T-helper 1 cell (primary cell): ENCODE measurements at places on chromosomes 3 and 15.

DNA sequence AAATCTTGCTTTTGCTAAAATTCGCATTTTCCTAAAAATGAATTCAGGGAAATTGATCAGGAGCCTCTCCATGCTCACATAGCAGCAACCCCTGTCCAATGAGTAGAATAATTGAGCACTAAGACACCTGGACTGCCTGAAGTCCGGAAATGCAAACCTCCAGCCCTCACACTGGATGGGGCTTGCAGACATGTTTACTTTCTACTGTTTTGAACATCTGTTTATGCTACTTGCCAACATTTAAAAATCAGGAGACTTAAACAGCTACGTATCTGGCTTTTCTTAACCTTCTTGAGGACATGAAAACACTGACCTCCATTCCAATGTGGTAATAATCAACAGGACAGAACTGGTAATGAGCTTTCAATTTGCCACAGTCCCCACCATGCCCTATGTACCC is 184.4 kb downstream of the SHOX2 start:
- no peak for DNase-seq

DNA sequence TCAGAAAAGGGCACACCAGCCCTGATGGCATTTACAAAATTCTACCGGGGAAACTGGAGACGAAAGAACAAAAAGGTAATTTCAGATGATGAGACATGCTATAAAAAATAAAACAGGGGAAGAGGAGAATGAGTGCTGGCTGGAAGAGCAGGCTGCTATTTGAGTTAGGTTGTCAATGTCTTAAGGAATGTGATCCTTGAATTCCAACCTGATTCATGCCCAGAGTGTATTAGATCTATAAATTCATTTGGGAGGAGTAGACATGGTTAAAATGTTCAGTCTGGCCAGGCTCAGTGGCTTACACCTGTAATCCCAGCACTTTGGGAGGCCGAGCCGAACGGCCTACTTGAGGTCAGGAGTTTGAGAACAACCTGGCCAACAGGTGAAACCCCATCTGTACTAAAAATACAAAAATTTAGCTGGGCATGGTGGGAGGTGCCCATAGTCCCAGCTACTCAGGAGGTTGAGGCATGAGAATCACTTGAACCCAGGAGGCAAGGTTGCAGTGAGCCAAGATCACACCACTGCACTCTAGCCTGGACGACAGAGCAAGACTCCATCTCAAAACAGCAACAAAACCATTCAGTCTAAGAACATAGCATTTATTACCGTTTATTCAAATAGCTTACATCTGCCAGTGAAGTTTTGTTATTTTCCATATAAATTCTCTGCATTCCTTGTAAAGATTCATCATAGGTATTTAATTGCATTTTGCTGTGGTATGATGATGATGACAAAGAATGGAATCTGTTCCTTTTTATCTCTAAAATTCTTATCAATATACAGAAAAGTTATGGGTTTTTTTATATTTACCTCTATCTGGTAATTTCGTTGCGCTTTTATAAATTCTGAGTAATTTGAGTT is 126.7 kb upstream of the NR2E3 start:
- no peak for DNase-seq

- no peak for DNase-seq
Observed at GRCh38 chr3:129050556-129051295, 9.9 kb upstream of the GP9 start.

DNA sequence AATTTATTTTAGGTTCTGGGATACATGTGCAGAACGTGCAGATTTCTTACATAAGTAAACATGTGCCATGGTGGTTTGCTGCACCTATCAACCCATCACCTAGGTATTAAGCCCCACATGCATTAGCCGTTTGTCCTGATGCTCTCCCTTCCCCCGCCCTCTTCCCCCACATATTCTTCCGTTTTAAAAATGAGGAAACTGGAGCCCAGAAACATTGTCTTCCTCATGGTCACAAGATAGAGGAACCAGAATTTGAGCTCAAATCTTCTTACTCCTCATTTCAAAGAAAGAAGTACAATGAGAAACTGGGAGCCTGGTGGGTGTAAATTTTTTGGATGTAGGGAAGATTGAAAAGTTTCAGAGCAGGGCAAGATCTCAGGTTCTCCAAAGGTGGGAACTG is 56.1 kb upstream of the USP3 start:
- DNase-seq, result no peak

DNA sequence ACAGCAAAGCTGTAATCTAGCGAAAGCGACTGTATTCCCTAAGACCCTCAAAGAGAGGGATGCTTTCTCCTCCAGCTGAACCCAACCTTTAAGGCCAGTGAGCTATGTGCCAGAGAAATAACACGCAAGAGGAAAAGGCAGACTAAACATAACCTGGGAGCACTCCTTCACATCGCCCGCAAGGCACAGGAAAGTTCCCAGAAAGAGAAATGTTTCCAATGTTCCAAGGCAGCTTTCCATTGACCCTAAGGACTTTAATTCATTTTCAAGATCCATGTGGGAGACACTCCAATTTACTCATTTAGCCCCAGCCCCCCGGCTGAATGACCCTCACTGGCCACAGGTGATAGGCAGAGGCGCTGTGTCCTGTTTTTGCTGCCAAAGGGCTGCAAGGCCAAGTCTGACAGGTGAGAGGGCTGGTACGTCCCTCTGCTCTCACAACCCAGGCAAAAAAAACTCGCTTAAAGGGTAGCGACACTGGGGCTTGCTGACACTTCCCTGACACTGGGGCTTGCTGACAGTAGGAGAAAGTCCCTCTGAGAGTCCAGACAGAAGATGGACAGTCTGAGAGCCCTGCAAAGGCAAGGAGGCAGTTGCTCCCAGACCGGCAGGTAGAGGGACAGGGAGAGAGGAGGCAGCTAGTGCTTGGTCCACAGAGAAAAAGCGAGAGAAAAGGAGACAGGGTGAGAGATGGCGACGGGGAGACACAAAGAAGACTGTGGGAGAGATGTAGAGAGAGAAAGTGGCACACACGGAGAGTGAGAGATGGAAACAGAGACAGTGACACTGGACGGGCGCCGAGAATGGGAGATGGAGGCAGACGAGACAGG is 702 bp downstream of the ARHGEF3 start:
- no peak for DNase-seq

- DNase-seq, result no peak
Observed at GRCh38 chr3:42459151-42459550, 43.3 kb upstream of the VIPR1 start.

DNA sequence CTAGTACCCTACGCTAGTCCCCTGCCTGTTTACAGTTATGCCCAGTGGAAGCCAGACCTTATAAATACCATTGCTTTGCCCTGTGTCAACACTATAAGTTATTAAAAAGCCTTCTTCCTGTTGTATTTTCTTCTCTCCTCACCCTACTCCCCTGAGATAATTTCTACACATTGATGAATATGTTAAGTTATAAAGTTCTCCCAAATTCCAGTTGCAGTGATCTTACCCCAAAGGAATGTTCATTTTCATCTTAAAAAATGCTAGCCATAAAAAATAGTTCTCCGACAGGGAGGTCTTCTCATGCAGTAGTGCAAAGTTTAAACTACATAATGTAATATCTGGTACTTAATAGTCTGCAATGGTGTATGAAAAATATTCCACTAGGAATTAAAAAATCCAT is 58.6 kb downstream of the MAP2K5 start:
- no peak for DNase-seq

DNA sequence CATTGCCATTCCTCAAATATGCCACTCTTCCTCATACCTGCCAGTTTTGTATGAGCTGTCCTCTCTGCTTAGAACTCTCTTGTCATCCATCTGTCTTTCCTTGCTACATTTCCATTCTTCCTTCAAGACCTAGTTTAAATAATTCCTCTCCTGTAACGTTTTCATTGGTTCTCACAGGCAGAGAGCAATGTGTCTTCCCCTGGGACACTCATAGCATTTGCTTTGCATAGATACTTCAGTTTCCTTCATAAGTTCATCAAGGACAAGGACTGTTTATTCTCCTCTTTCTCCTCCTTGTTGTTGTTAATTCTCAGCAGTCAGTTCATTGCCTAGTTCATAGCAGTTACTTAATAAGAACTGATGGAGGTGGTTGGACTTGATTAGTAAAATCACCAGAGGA is 10.5 kb downstream of the NR2C2 start:
- DNase-seq, result no peak

- no peak for DNase-seq
Observed at GRCh38 chr15:66846031-66846430, 144.0 kb downstream of the SMAD6 start.

GRCh38 chr3:24273491-24273890 is 221.2 kb downstream of the THRB start:
- no peak for DNase-seq

GRCh38 chr15:59282515-59283337 is 76.1 kb downstream of the LDHAL6B start:
- no peak for DNase-seq

GRCh38 chr3:193938613-193939012 is 197.3 kb upstream of the HES1 start:
- no peak for DNase-seq

- DNase-seq, result no peak
Observed at GRCh38 chr15:38373016-38373415, 80.9 kb upstream of the FAM98B start.

- DNase-seq, result no peak
Observed at GRCh38 chr15:89021224-89021623, 67.0 kb upstream of the ABHD2 start.

- peak; percentile 10 for DNase-seq
Observed at GRCh38 chr3:196868297-196868661, 559 bp downstream of the SENP5 start.

GRCh38 chr3:105119801-105120340 is 246.8 kb upstream of the ALCAM start:
- DNase-seq, result no peak

DNA sequence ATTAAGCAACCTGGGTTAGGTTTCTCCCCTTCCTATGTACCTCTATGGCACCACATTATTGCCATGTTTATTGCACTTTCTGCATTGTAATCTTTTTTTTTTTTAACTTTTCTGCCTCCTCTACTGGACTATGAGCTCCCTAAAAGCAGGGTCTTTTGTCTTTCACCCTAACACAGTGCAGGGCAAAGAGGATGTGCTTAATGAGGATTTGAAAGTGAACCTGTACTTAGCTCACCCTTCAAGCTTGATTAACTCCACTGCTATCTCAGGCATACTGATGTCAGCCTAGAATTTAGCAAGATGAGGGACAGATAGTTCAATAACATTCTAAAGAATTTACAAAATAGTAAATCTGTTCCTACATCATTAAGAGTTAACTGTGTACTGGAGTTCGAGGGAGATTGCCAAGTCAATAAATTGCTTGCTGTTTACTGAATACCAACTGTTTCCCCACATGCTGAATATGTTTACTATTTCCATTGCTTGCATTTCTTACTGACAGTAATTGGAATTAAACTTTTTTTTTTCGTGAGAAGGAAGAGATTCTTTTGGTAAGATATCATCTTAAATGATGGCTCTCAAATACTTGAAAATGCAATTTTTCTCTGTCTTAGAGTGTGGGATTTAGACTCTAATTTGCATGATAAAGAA is 15.7 kb upstream of the PPARG start:
- DNase-seq, result no peak

- no peak for DNase-seq
Observed at GRCh38 chr3:154898443-154898842, 181.7 kb upstream of the MME start.

GRCh38 chr3:27423463-27423862 is 54.3 kb upstream of the NEK10 start:
- no peak for DNase-seq

DNA sequence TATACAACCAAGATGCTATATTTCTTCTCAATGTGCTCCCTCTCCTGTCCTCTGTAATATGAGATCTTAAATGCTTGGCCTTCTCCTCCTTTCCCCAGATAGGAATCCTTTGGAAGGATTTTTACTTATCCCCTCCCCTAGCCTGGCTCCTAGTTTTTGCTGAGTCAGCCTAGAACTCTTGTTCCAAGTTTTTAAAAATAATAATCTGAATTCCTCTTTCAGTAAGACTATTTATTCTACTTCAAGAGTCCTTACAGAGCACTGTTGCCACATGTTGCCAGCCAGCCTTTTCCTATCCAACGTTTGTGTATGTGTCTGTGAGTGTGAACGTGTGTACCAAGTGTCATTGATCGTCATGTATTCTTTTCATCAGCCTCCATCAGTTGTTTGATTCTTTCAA is 11.0 kb upstream of the KCNMB2 start:
- no peak for DNase-seq

DNA sequence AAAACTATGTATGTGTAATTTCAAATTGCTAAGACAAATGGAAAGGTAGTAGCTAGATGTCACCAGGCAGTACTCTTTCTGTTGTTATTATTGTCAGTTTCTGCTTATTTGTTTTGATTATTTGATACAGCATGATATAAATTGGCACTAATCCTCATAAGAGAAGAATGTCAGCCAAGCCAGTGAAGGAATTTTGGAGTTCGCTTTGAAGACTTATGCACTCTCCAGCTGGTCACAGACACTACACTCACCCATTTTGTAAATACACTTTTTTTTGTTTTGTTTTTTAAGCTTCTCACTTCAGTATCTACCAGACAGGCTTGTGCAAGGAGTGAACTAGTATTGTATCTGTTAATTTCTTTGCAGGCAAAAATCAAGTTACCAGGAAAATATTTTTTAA is 180.2 kb upstream of the TTC14 start:
- DNase-seq, result no peak

- no peak for DNase-seq
Observed at GRCh38 chr3:71370467-71370866, 213.1 kb downstream of the FOXP1 start.

- DNase-seq, result no peak
Observed at GRCh38 chr3:64932016-64932518, 244.3 kb upstream of the ADAMTS9 start.

- DNase-seq, result no peak
Observed at GRCh38 chr3:150691414-150692040, 12.2 kb downstream of the ERICH6 start.

GRCh38 chr3:115077501-115078250 is 69.4 kb downstream of the ZBTB20 start:
- no peak for DNase-seq

GRCh38 chr3:141511361-141511760 is 24.5 kb downstream of the RASA2 start:
- no peak for DNase-seq

- peak; percentile 15 for DNase-seq
Observed at GRCh38 chr15:90665288-90666134, 51.6 kb upstream of the BLM start.

DNA sequence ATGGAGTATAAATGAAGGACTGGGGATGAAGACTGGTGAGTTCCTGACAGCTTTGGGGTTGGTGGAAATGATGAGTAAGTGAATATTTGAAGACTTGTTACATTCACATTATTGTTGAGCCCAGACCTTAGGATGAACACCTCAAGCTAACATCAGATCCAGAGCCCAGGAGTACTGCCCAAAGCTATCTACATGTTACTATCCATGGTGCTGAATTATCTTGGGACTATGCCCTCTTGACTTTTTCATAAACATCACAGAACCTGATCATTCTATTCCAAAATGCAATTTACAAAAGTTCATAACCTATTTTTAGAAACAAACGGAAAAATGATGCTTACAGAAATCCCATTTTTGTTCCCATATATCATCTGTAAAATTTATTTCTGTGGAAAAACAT is 613.3 kb downstream of the TUSC7 start:
- DNase-seq, result no peak

GRCh38 chr15:40008061-40008765 is 30.8 kb downstream of the SRP14 start:
- no peak for DNase-seq

GRCh38 chr15:99720533-99720932 is 12.7 kb downstream of the LYSMD4 start:
- no peak for DNase-seq

GRCh38 chr3:24101676-24102168 is 156.6 kb downstream of the NR1D2 start:
- no peak for DNase-seq

- DNase-seq, result no peak
Observed at GRCh38 chr3:48406443-48407431, 23.1 kb downstream of the PLXNB1 start.

GRCh38 chr3:141877911-141878310 is 1.5 kb downstream of the ATP1B3 start:
- DNase-seq, result no peak
